ENCODE measurements at places on chromosomes 1 and 21.

DNA sequence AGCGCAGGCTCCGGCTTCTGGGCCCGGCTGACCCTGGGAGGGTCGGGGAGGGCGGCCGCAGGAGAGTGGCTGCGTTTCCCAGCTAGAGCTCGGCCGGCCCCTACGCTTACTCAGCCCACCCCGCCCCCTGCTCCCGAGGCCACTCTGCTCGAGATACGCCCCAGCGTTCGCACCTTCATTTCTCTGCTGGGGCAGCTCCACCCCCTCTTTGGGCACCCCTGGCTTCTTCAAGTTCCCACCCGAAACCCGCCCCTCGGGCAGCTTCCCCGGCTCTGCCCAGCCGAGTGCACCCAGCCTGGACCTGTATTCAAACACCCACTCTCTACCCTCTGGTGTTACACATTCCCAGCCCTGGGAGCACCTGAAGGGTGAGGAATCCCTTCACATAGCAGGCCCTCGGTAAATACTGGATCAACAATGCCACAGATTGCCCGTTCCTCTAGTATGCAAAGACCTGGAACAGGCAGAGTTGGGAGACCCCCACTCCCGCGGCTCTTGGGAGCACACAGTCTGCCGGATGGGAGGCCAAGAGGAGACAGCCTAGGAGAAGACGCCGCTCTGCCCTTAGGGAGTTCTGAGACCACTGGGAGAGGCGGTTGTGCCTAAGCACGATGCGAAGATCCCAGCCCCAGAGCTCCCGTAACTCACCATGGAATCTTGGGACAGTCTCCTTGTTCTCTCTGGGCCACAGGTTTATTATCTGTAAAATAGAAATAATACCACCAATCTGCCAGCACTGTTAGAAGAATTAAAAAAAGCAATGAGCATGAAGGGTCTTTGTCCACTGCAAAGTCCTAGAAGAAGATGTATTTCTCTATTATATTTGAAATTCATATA, 566 bp upstream of the PAQR7 start:
- DNase-seq, result no peak

DNA sequence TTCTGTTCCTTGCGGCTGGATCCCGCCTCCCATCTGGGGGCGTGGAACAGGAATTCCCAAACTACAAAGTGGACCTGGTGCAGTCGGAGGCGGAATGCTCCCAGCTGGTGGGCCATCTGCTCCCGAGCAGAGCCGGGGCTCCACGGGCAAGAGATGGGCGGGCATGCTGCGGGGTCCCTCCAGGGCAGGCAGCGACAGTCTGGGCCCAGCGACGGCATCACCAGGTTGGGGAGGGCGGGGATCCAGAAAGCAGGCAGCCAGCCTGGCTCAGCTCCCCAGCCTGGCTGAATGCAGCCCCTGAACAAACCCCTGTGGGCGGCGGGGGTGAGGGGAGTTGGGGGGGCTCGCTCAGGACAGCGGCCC, 3.6 kb downstream of the MEGF6 start:
- no peak for DNase-seq

- DNase-seq, result peak; percentile 26
Observed at GRCh38 chr1:84998642-84999280, 1.8 kb upstream of the MCOLN2 start.

GRCh38 chr1:7120863-7121621, 335.8 kb downstream of the CAMTA1 start:
- no peak for DNase-seq

DNA sequence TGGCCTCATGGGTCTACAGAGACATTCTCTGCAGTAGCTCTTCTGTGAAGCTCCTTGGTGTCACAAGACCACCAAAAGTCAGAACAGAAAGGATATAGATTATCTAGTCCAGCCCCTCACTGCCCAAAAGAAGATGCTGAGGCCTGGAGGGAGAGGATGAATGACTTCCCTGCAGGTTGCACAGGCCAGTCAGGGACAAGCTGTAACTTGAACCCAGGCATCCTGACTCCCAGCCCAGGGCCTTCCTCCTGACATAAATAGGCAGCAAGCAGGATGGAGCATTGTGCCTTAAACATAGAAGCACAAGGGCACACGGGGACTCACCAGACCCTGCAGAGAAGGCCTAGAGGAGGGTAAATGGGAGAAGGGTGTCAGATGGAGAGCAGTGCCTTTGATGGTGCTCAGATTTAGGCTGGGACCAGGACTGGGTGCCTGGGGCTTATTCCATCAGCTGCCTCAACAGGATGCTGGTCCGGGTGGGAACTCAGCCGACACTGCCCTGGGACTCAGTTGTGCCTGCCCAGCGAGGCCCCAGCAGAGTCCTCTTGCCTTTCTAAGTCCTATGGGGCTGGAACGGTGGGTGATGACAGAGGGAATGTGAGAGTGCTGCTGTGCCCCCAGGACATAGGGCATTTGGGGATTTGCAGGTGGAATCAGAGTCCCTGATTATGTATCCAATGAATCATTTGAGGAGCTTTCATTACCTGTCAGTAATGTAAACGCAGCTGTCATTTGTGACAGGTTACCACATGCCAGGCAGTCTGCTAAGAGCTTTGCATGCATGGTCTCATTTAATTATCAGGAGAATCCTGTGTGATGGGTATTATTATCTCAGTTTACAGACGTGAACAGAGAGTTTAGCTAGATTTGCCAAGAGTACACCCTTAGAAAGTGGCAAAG, 13.2 kb downstream of the S100A7A start:
- DNase-seq, result no peak

- no peak for DNase-seq
Observed at GRCh38 chr1:191977874-191978506, 180.3 kb upstream of the RGS18 start.

DNA sequence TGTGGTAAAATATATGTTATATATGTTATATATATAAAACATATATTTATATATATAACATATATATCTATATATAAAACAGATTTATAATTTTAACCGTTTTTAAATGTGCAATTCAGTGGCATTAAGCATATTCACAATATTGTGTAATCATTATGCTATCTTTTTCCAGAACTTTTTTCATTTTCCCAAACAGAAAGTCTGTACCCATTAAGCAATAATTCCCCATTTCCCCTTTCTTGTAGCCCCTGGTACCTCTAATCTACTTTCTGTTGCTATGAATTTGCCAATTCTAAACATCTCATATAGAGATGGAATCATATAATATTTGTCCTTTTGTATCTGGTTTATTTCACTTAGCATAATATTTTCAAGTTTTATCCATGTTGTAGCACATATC, 10.7 kb upstream of the ARHGEF11 start:
- DNase-seq, result no peak

GRCh38 chr1:111600886-111601386, 18.7 kb upstream of the RAP1A start:
- DNase-seq, result no peak

DNA sequence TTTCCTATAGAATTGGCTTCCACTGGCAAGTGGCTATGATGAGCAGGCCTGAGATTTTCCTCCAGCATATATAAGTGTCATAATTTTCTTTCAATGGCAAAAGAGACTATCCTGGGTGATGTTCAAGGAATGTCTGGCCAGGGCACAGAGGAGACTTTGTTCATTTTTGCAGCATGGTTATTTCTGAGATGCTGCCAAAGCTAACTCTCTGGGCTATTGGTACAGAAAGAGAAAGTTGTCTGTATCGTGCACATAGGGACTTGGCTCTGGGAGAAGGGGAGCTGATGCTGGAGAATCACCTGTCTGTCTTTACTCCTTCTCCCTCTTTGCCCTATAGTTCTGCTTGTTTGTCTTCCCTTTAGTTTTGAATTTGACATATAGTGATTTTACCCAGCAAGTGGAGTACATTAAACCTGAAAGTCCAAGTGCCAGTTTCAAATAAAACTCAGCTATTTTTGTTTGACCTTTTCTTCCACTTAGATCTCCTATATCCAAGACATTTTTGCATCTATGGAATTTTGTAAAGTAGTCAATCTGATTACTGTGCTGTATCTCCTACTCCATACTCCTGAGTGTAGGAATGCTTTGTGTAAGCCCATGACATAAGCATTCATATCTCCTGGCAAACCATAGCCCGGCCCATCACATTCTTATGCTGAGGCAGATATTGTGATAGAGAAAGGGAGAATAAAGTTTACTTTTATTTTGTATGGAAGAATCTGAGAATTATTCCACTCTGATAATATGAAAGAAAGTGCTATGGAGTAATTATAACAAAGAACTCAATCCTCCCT, 3.9 kb downstream of the FNDC7 start:
- DNase-seq, result no peak

DNA sequence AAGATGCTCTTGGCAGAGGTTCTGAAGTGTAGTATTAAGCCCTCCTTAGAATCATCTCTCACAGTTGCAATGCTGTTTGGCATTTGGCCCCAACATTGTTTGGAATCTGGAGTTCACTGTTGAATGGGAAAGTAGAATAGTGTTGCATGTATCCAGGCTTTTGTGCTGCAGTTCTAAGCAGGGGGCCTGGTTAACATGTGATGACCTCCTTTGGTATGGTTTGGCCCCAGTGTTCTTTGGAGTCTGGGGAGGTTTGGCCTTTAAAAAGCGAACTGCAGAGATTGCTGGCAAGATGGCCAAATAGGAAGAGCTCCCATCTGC, 61.8 kb upstream of the PLD5 start:
- DNase-seq, result no peak

DNA sequence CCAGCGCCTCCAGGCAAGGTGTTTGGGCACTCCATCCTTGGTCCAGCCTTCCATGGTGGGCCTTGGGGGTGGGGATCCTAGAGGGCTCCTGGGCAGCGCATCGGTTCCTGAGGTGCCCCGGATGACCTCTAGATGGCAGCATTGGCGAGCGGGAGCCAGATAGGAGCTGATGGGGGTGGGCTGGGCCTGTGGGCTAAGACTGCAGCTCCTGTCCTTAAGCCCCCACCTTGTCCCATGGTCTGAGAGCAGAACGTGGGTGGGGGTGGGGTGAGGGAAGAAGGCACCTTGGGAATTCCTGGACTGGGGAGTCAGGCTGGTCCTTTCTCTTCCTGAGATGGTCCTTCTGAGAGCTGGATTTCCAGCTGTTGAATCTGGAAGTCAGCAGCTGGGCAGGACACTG, 93.4 kb upstream of the CSF3R start:
- DNase-seq, result peak; percentile 38

GRCh38 chr1:157234705-157235273, 96.6 kb upstream of the ETV3 start:
- no peak for DNase-seq

DNA sequence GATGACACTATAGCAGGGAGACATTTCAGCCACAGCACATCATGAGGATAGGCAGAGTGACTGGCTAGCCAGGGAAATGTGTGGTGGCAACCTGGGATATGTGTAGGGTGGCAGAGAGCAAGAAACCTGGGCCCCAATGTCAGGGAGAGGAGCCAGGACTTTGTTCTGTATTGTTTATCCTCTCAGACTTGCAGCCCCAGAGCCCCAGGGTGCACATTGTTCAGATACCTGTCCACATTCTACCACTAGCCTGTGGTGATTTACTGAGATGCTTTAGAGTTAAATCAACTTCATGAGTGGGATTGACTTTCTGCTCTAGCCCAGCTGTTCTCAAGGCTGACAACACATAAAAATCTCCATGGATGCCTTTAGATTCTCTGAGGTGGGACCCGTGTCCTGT, 61.5 kb downstream of the MAB21L3 start:
- DNase-seq, result no peak

GRCh38 chr21:38802050-38803026, 3.4 kb upstream of the ETS2 start:
- no peak for DNase-seq

DNA sequence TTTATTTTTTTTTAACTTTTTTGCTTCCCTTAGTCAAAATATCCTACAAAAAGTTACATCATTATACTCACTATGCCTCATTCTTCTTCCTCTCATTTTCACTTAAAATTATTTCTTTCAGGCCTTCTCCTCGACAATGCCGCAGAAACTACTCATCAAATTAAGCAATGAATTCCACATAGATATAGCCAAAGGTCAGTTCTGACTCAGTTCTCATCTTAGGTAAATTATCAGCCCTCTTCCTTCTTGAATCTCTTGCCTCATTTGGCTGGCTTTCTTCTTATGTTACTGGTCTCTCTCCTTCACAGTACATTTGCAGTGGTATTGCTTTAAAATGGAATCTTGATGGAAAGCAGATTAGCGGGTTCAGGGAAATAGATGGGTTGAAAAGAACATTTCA, 260.7 kb upstream of the BRINP3 start:
- no peak for DNase-seq

DNA sequence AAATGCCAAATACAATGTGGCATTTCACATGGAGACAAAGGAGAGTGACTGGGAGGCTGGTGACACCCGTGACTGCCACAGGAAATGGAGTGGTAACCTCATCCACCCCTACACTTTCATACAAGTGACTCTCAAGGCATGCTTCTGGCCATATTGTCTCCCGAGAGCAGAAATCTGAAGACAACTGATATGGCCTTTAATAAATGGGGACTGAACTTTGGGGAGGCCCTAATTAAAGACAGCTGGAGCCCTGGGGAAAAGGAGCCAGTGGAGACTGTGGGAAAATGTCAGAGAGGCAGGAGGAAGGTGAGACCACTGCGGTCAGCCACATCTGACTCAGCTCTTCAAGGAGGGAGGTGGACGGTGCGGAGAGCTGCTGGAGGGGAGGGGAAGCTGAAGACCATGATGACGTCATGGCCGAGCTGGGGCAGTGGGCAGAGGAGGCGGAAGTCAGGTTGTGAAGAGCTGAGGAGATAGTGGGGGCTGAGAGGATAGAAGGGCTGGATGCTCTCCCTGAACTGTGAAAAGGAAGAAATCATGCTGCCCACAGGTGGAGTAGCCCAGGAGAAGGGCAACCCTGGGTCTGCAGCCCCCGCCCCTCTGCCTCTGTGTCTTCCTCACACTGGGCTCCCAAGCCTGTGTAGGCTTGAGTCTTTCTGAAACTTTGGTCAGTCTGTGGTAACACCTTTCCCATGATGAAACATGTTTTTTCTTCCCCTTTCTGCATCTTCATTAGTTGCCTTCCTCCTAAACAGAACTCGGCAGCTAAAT, 14.0 kb upstream of the NCF2 start:
- peak; percentile 91 for DNase-seq

DNA sequence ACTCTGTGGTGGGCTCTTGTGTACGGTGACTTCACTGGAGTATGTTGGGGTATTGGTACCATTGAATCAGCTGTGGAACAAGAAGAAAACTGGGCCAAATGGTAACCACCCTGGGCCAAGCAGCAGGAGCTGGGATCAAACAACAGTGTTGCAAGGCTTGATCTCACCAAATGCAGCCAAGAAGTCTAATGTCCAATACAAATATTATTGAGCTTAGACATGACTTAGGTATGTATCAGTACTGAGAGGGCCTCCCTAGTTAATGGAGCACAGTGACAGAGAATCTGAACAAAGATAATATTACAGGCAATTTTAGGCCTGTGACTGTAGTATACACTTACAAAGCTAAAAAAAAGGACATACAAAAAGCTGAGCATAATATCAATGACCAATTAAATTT, 604.8 kb downstream of the PLA2G4A start:
- no peak for DNase-seq

GRCh38 chr1:241610056-241610815, 29.9 kb downstream of the CHML start:
- DNase-seq, result no peak

GRCh38 chr21:7947422-7947821, 2574.0 kb upstream of the TPTE start:
- DNase-seq, result no peak
